ENCODE measurements at places on chromosomes 16 and 17. TPM values are rescaled to one million over a fixed set of nuclear protein-coding genes. Genes with fewer than 3 reads are reported as not detected.
A peak's percentile ranks its signal among the peaks of the same experiment; 100 is the strongest.

- no peak for DNase-seq
Observed at GRCh38 chr16:65994291-65994690, 372.2 kb upstream of the CDH5 start.

- DNase-seq = no peak
Observed at GRCh38 chr17:3886776-3887175, 6.1 kb downstream of the CAMKK1 start.

- DNase-seq = no peak
Observed at GRCh38 chr17:10681866-10682446, 15.4 kb downstream of the SCO1 start.

DNA sequence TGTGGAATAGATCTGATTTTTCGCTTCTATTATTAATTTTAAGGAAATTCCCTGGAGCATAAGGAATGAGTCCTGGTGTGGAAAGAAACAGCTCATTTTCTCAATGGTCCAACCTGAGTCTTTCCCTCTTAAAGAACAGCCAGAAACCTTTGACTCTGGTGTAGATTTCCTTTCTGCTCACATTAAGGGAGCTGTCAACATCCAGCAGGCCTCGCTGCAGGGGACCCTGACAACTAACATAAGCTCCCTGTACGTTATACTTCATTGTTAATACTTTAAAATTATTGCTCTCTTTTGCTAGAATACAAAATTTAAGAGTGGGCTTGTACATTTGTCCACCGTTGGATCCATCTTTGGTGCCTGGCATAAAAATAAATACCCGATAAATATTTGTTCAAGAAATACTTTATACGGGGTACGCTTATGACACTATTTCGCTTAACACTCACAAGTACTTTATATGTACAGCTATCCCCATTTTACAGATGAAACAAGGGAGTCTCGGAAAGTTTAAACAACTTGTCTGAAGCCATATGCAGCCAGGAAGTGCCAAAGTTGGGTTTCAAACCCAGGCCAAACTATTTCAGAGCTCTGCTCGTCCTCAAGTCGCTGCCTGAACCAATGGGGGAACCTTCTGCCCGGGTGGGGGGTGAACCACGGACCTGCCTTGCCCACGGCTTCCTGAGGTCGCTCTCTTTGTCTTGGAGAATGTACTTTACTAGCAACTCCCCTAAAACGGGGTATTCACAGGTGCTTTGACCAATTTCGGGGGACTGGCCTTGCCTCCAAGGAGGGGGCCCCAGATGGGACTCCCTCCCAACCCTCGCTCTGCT is 611 bp downstream of the SMARCE1 start:
- peak; percentile 12 for DNase-seq

- DNase-seq = no peak
Observed at GRCh38 chr17:51682115-51682514, 421.8 kb downstream of the UTP18 start.

DNA sequence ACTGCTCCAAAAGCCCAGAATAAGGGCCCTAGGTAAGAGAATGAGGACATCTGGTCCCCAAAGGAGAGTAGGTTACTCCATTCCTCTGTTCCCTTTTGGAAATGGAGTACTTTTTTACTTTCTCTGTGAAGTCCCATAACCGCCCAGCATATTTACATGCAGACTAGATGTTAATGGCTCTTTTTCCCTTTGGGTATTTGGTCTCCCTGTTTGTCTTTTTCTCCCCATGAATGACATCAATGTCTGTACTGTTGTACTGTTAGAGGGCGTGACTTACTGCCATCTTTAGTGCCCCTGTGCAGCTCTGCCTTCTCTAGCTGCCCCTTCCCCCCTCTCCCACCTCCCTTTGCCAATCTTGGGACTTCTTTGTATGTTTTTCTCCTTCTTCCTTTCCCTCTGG is 19.0 kb downstream of the GPR179 start:
- no peak for DNase-seq

GRCh38 chr17:29178750-29179231 is 1.4 kb downstream of the MYO18A start:
- peak; percentile 64 for DNase-seq

SLFN12L gene
- total RNA-seq = 0.78 TPM

KRT32 gene
- total RNA-seq = not detected

DNA sequence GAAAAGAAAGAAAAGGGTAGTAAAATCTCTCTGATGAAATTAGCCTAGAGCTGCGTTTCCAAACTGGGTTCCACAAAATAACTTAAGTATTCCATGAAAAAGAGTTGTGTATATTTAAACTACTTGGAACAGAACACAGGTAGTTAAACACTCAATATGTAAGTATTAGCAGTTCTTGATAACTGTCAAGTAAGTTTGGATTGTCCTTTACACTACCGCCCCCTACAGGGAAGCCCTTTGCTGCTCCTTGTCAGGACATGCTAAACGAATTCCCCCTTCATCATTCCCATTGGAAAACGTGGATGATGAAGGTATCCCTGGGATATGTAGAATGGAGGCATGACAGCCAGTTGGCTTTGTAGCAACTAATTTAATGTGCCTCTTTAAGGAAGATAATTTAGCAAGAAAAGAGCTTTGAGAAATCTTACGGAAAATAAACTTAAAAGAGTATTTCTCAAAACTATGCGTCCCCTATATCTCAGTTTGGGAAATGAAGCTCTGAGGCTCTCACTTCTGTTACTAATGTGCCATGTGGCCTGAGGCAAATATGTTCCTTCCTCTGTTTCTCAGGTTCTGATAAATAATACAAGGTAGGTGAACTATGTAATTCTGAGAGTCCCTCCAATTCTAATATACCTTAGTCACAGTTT is 18.8 kb downstream of the NCBP3 start:
- DNase-seq = peak; percentile 51

RBBP6 gene
- total RNA-seq = 31.1 TPM

DNA sequence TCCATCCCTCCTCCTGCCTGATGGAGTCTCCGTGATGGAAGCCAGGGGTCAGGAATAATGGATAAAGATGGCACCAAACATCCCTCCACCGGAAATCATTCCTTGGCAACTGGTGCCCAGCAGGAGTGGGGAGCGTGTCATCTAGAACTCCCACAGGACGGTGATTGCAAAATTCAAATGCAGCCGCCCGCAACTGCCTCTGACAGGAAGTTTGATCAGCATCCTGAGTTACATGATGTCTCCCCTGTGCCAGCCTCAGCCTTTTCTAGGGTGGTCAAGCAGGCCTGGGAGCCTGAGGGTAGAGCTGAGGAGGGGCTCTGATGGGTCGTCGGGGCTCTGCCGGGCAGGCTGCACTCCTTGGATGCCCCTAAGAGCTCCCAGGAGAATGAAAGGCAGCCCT is 52.8 kb downstream of the GSG1L start:
- DNase-seq = no peak

PERCC1 gene
- total RNA-seq = not detected

HOXB1 gene
- total RNA-seq = not detected

DNA sequence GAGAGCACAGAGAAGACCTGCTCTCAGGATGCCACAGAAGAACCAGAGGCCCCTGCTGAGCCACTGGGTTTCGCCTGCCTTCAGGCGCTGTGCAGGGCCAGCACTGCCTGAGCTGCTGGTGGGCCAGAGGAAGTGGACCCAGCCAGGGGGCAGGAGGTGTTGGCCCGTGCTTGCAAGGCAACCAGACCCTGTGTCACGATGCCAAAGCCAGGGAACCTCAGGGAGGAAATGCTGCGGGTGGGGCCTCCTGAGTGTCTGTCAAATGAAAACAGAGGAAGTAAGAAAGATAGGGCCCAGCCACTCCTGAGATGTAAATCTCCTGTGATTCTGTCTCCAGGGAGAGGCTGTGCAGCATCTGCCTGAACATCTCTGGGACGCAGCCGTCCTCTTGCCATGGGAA is 58.1 kb upstream of the ADORA2B start:
- DNase-seq = no peak

GRCh38 chr16:59849716-59850115 is 1115.6 kb upstream of the GOT2 start:
- DNase-seq = no peak

- no peak for DNase-seq
Observed at GRCh38 chr17:52157603-52158449, 688 bp downstream of the CA10 start.

DNA sequence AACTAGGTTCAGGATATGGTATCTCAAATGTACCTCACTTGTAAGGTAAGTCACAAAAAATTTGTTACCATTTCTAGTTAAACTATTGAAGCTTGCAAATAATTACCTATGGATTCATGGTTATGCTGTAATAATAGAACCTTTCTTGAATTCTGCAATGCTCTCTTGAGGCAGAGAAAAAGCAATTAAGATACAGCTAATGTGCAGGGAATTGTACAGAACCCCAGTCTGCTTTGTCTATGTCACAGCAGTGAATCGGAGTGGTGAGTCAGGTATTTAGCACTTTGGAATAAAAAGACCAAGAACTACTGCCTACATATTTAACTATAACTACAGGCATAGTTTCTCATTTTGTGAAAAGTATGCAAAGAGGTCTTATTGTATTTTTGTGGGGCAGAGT is 228.7 kb upstream of the GOT2 start:
- no peak for DNase-seq

GRCh38 chr17:11924076-11924475 is 73.2 kb downstream of the ZNF18 start:
- DNase-seq = no peak

DNA sequence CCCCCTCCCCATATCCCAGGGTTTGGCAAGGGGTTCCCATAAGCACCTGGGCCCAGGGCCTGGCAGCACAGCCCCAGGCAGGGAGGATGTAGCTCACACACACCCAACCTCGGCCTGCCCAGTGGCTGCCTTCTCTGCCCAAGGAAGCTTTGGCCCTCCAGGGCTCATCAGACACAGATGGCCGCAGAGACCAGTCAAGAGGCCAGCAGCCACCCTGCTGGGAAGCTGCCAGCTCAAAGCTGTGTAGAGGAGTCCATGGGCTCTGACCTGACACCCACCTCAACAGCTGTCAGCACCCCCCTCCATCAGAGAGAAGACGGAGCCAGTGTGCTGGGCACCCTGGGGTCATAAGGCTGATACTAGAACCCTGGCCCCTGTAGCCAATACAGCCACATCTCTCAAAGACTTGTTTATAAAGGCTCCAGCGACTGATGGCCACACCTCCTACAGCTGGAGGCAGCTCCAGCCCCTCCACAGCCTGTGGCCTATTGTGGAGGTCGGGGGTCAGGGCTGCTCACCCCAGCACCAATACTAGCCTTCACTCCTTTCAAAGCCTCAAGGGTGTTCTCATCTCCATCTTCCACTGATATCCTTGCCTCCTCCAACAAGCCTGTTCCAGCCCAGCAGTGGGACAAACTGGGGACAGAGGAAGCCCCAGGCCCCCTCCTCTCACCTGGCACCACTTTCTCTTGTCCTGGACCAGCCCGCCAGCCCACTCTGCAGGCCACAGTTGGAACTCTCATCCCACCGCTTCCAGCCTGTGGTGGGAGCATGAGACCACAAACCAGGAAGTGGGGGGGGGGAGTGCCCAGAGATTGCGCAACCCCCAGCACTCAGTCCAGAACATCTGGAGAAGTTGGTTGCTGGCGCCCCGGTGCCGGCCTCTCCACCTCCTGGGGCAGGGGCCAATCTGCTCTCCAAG is 2.2 kb upstream of the MPG start:
- peak; percentile 65 for DNase-seq

- no peak for DNase-seq
Observed at GRCh38 chr16:629185-629832, 1.5 kb upstream of the WFIKKN1 start.

DNA sequence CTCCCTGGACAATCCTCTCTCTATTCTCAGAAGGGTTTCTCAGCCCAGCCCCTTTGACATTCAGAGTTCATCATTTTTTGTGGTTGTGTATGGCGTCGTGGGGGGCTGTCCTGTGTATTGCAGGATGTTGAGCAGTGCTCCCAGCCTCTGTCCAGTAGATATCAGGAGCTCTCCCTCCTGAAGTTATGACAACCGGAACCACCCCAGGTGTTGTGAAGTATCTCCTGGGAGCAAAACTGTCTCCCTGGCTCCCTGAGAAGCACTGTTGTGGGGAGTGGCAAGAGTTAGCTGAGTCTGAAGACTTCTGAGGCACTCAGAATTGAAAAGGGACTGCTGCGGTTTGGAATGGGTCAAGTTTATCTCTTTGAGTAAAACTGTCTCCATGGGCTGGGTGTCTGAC is 55.9 kb upstream of the MGAT5B start:
- no peak for DNase-seq

- no peak for DNase-seq
Observed at GRCh38 chr16:79451196-79451816, 149.2 kb downstream of the MAF start.

TSPOAP1 gene
- 21.0 TPM for total RNA-seq

All from body of pancreas (tissue), 4 donors.